ENCODE measurements at places on chromosomes 1 and 21. TPM values are rescaled to one million over a fixed set of nuclear protein-coding genes. Genes with fewer than 3 reads are reported as not detected.

Gene HSD17B7
- 11.6 TPM for total RNA-seq

Gene GJB5
- total RNA-seq = 0.13 TPM

Gene PDE4DIP
- total RNA-seq = 6.2 TPM

Gene SHISA4
- total RNA-seq = 17.3 TPM

Gene RTCA
- 22.4 TPM for total RNA-seq

Gene SLC25A34
- total RNA-seq = 0.35 TPM

Gene NECTIN4
- total RNA-seq = 2.2 TPM

Gene LMX1A
- not detected for total RNA-seq

Gene OR2M3
- not detected for total RNA-seq

Gene SMPDL3B
- 0.99 TPM for total RNA-seq

Gene IGSF9
- 0.26 TPM for total RNA-seq

Gene FYB2
- total RNA-seq = not detected

Gene CDC14A
- 2.6 TPM for total RNA-seq

Gene LZIC
- total RNA-seq = 23.2 TPM

Gene AGBL4
- not detected for total RNA-seq

Gene PCAT6
- total RNA-seq = 2.5 TPM

Gene RAP1GAP
- total RNA-seq = 14.4 TPM

Gene FMOD
- total RNA-seq = 0.01 TPM

Gene ARF1
- 380 TPM for total RNA-seq

Gene KRTAP19-1
- not detected for total RNA-seq

Gene PTGER3
- total RNA-seq = 0.01 TPM

Gene TXNIP
- 0.13 TPM for total RNA-seq

Gene CACHD1
- 1.7 TPM for total RNA-seq

Gene CD1B
- total RNA-seq = not detected

Gene LINGO4
- total RNA-seq = not detected

Gene FAM72A
- 12.1 TPM for total RNA-seq

Gene KCNJ9
- total RNA-seq = not detected

All from A549 treated with CpdA at 1 μM for 4 hours (cell line).